Tongue (tissue), 3 donors: ENCODE measurements at places on chromosomes 1 and 21.

DNA sequence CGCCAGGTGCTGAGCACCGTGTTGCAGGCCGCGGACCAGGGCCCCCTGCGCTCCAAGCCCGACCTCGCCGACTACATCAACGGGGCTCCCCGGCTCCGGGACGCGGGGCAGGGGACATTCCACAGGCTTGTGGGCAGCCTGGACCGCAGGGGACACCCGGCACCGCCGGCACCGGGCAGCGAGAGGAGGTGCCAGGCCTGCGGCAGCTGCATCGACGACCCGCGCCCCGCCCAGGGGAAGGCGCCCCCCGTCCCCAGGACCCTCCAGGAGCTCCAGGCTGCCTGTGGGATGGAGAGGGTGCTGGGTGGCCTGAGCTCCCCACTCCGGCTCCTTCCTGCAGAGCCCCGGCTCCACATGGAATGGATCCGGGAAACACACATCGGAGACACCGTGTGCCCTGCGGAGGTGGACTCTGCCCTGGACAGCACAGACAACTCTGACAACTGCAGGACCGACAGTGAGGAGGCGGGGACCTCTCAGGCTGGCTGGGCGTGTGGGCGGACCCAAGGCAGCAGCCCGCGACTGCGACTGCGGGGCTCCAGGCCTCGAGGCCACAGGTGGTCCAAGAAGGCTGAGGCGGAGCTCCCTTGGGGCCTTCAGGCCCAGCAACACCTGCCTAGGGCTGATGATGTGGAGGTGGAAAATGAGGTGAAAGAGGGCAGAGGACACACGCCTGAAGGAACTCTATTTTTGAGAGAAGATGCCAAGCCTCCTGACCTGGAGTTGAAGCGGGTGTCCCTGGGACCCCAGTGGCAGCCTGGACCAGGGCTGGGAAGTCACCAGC, 22.8 kb downstream of the KIAA1614 start:
- no peak for DNase-seq

DNA sequence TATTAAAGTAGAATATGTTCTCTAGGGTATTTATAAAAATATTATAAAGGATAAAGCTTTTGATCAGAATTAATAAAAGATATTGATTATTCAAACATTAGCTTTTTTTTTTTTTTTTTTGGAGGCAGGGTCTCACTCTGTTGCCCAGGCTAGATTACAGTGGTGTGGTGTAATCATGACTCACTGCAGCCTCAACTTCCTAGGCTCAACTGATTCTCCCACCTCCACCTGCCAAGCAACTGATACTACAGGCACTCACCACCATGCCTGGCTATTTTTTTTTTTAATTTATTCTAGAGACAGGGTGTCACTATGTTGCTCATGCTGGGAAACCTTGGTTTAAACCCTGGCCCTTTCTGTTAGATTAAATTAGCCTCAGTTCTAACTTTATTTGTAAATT, 188.3 kb downstream of the CLEC20A start:
- no peak for DNase-seq

DNA sequence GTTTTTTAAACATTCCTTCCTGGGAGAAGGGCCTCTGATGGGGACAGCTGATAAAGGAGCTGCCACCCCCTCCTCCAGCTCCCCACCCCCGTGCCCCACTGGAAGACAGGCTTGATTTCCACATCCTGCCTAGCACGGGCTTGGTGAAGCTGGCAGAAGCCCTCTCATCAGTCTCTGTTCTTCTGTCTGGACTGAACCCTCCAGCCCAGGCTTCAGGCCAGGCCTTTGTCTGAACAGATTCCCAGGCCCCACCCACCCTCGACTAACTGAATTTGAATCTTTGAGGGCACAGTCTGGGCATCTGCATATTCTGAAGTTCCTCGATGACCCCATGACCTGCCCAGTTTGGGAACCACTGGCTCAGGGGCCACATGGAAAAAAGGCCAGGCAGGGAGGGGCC, 75.3 kb downstream of the CD58 start:
- no peak for DNase-seq

DNA sequence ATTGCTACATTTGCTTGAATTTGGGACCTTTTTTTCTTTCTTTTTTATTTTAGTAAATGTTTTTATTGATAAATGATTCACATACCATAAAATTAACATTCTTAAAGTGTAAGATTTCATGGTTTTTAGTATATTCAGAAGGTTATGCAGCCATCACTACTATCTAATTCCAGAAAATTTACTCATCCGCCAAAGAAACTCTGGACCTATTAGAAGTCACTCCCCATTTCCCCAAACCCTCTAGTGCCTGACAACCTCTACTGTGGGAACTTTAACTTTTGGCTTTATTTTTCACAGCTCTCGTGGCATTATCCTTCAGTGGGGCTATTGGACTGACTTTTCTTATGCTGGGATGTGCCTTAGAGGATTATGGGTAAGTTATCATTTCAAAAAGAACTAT, 4.5 kb downstream of the LEPR start:
- DNase-seq = no peak

- DNase-seq = no peak
Observed at GRCh38 chr1:2396059-2396458, 4.4 kb downstream of the RER1 start.

DNA sequence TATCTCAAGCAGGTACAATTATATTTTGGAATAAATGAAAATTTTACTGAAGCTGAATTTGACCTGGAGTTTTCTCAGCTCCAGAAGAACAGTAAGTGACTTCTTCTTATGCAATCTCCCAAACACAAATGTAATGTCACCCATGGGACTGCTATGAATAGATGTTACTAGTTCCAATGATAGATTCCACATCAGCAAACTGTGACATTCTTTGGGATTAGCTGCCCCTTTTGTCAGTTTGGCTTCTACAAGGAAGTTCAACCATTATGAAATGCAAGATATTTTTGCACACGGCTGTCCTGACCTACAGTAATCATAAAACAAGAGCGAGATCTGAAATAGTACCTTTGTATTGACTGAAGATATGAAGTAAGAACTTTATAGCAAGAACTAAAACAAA, 27.8 kb upstream of the TSNAX start:
- peak; percentile 8 for DNase-seq
